Stimulated activated CD8-positive, alpha-beta memory T cell treated with anti-CD3 and anti-CD28 coated beads, Interleukin-4, amount 100 ng/mL, for 1 hour (primary cell): ENCODE measurements at places on chromosomes 13 and 19.

GRCh38 chr13:110000534-110001345, 214.4 kb upstream of the IRS2 start:
- DNase-seq = no peak

DNA sequence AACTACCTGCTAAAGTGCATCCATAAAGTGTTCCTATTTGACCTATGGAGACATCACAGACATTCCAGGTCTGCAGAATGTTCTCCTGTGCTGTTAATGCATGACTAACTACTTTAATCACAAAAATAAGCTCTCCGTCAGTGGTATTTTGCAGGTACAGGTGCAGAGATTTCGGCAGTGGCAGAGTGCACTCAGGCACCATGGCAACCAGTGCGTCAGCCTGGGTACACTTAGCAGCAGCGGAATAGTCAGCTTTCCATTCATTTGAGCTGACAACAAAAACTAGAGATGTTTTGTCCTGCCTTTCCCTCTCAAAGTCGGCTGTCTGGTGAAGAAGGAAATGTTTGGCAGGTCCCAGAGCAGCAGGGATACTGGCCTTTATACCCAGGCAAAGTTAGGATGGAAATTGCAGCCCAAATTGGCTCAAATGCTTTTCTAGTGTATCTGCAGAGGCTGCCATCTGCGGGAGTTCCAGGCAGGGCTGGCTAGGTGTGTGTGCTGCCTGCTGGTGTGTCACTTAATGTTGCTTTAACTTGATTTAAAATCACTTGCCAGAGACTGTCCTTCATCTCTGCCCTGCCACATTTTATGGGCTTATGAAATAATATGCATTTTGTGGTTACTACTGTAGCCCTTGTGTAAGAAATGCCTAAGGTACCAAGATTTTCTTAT, 195.8 kb downstream of the RAP2A start:
- DNase-seq = no peak

GRCh38 chr19:13053761-13054625, 48.7 kb downstream of the LYL1 start:
- no peak for DNase-seq

GRCh38 chr13:72561791-72562190, 165.6 kb downstream of the MZT1 start:
- no peak for DNase-seq

- DNase-seq = no peak
Observed at GRCh38 chr13:24763596-24764275, at the start of gene RNF17. TSS of gene RNF17 (plus strand) at chr13:24764169. CDS start at chr13:24764204, 35 bp downstream.

DNA sequence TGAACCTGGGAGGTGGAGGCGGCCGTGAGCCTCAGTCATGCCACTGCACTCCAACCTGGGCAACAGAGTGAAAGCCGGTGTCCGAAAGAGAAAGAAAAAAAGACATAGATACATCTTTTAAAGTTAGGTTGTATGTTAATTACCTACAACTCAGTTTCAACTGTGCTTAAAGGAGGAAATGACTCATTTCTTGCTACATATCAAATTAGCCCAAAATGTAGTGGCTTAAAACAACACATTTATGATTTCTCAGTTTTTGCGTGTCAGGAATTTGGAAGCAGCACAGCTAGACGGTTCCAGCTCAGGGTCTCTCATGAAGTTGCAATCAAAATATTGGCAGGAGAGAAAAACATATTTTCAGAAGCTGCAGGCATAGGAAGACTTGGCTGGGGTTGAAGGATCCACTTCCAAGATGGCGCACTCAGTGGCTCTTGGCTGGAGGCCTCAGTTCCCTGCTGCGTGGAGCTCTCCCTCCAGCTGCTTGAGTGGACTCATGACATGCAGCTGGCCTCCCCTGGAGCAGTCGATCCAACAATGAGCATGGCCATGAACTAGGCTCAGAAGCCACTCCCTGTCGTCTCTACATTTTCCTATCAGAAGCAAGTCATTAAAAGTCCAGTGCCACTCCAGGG, 7.1 kb downstream of the LDLR start:
- no peak for DNase-seq

- DNase-seq = no peak
Observed at GRCh38 chr13:69935043-69935442, 172.6 kb upstream of the ATXN8OS start.
